ENCODE measurements at places on chromosomes 12 and 14. TPM values are rescaled to one million over a fixed set of nuclear protein-coding genes. Genes with fewer than 3 reads are reported as not detected.

The ZBTB39 gene
- 3.7 TPM for total RNA-seq

The PRPF39 gene
- 17.9 TPM for total RNA-seq

The SCYL2 gene
- total RNA-seq: 31.4 TPM

The SALL2 gene
- 16.1 TPM for total RNA-seq

The IFNG-AS1 gene
- total RNA-seq: 0.93 TPM

The RNASE2 gene
- total RNA-seq: 10.0 TPM

The KRT82 gene
- total RNA-seq: not detected

The SPATS2 gene
- total RNA-seq: 9.2 TPM
